H4 (cell line): ENCODE measurements at places on chromosomes 12 and 14.
A peak's percentile ranks its signal among the peaks of the same experiment; 100 is the strongest.

GRCh38 chr14:103890821-103891666 lies 37.2 kb upstream of the TDRD9 start:
- DNase-seq, result no peak

DNA sequence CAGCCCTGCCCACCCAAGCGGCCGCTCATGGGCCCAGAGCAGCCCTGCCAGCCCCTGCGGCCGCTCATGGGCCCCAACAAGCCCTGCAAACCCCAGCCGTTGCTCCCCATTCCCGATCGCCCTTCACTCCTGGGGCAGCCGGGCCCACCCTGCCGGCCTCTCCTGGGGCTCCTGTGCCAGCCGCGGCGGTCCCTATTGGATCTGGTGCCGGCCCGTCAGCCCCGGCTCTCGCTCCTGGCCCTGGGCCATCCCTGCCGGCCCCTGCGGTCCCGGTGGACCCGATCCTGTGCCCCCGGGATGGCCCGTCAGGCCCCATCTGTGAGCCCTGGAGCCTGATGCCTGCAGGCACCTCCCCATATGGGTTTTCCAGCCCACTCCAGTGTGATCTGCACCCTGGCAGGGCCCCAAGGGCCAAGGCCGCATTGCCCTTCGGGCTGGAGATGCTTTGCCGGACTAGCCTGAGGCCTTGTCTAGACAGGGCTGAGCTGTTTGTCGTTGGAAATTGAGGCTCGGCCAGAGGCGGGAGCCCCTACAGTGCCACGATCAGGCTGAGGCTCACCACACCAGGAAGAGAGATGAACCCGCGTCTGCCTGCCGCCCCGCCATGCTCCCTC lies 20.3 kb downstream of the FBRSL1 start:
- no peak for DNase-seq

DNA sequence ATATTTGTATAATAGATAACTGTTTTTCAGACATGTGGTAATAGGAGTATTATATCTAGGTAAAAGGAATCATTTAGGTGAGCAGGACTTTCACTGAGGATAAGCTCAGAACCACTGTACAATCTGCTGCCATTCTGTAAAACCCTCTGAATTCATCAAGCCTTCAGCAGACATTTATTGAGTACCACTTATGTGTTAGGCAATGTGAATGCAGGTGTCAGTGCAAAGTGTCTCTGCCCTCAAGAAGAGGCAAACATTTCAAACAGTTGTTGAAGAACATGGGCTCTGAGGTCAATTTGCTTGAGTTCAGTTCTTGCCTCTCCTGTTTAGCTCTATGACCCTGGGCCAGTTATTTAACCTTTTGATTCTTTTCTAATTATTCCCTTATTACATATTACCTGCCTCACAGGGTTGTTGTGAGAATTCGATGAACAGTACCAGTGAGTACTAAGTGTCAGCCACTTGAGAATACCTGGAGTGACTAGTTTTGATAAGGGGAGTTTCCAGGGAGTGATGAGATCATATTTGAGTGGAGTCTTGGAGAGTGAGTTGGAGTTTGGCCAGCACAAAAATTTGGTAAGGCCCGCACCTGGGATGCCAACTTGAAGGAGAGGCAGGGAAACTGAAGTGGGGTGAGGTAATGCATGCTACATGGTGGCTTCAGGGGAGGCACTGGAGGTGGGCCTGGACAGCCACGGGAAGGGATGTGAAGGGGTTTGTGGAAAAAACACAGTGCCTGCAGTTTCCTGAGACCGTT lies 33.7 kb downstream of the RASSF8 start:
- DNase-seq, result no peak

DNA sequence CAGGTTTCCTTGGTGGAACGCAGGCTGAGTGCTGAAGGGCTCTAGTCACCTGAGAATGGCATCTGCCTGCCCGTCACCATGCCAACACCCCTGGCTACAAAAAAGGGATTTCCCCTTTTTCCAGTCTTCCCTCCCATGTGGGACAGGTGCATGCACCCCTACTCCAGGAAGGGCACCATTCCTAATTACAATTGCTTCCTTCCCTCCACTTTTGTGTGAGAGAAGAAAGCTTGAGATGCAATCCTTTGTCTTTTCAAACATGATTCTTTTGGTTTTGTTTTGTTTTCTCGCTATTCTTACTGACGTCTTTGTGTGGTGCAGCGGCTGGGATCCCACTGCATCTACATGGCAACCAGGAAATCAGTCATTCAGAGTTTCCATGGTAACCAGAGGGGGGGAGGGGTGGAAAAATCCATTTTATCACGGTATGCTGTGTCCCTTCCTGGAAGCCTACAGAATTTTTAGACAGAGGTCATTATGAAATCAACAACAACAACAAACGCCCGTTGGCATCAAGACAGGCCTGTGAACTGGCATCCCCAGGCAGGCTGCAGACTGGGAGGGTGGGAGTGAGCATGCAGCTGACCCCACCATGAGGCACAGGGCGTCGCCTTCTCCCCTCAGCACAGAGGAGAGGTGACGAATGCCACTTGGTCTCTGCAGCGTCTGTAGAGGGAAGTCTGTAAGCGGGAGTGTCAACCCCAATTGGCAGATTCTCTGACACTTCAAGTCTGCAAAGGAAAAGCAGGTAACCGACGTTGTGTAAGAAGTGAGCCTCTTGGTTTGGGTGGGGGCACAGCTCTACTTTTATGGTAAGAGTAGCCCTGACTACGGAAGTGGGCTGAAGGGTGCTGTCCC lies 13.6 kb upstream of the GNG2 start:
- no peak for DNase-seq

DNA sequence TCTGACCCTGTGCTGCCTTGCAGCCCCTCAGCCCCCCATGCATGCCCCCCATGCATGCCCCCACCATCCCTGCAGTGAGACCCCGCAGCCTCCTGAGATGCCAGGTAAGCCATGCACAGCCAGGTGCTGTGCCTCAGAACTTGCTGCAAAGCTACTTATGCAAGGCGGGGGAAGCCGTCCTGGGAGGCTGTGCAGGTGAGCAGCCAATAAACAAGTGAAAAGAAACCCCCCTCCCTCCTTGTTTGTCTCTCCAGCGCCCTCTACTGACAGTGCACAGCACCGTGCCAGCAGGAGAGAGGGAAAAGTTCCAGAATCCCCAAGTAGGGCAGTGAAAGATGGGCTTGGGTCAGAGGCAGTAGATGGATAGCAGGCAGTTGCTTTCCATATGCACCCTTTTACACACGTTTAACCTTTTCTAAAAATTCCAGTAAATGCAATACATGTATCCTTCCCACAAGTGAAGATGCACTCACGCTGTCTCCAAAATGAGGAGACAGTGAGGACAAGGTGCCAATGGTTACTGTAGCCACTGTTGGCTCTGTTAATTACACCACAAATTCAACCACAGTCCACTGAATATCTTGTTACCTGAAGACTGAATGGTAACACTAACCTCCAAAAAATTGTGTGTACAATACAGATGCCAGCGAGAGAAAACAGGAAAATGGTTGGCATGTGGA lies 18.0 kb downstream of the TNFAIP2 start:
- DNase-seq, result peak; percentile 31

GRCh38 chr14:41549282-41549681 lies 57.4 kb upstream of the LRFN5 start:
- no peak for DNase-seq

DNA sequence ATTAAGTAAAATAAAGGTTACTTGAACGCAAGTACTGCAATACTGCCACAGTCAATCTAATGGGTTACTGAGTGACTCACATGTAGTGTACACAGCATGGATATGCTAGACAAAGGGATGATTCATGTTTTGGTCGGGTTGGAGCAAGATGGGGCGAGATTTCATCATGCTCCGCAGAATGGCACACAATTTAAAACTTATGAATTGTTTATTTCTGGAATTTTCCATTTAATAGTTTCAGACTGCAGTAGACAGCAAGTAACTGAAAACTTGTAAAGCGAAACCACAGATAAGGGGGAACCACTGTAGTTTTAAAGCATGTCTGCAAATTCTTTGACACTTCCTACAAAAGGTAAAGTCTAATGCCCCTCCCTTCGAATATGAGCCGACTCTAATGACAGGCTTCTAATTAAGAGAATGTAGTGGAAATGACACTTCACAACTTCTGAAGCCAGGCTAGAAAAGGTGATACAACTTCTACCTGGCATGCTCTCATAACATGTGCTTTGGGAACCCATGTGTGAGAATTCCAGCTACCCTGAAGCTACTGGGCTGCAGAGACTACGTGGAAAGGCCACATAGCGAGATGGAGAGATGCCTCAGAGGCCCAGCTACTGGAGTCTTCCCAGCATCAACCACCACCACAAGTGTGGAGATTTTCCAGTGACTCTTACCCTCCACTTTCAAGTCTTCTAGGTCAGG lies 13.9 kb upstream of the TCP11L2 start:
- DNase-seq, result peak; percentile 93

GRCh38 chr12:92581604-92582003 lies 121.2 kb upstream of the PLEKHG7 start:
- DNase-seq, result no peak

GRCh38 chr14:76456200-76456599 lies 80.3 kb downstream of the ESRRB start:
- DNase-seq, result peak; percentile 41

- DNase-seq, result peak; percentile 80
Measured at GRCh38 chr12:126389220-126389841, 1324.1 kb downstream of the AACS start.

DNA sequence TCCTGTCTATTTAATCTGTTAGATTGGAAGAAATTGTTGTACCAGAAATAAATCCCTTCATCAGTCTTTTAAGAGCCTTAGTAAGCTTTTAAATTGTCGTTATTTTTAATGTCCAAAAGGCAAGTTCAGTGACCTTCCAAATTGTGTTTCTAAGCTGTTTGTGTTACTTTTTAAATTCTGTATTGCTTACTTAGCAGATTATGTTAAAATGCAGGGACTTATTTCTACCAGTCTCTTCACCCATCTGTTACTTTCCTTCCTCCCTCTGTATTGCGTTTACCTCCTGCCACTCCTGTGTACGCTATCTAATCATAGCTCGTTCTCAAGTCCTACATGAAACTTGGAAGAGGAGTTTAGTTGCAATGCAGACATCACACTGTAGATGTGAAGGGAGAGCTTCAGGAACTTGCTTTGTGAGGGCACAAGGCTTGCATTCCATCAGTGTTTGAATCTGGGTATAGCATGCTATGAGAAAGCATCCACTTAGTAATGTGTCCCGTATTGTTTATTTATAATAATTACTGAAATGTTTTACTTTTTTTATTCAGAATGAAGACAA lies 406.5 kb upstream of the RGS6 start:
- DNase-seq, result no peak

DNA sequence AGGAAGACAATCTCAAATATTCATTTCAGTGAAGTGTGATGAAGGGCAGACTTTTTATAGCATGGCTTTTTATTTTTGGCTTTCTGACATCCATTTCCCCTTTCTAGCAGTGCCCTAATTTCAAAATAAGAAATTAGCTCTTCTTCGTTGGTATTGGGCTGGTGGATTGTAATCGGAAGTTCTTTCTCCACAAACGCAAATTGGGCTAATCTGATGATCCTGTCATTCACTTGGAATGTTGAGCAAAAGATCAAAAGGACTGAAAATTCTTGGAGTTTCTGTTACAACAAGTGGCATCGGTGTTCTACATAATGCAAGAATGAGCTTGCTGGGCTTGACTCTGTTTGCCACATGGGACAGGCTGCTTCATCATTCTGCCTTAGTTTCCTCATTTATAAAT lies 1182.8 kb downstream of the FLRT2 start:
- DNase-seq, result no peak

DNA sequence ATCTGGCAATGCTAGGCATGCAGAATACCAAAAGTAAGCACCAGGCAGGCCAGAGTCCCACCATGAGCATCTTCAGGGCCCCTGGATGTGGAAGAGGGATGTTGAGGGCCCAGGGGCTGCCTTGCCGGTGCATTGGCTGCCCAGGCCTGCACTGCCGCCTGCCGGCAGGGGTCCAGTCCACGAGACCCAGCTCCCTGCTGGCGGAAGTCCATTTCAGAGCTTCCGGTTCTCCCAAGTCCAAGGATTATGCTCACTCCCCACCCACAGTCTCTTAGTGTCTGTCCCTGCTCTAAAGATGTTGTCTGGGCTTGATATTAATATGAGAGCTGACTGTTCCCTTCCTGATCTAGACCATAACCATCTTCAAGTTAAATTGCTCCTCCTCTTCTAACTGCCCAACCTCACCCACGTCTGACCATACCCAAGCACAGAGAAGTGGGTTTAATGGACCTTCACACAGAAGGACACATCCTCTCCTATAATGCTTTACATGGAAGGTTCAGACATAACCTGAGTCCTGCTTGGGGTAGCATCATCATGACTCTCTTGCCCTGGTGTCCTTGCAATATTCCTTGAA lies 117.4 kb downstream of the DAD1 start:
- DNase-seq, result peak; percentile 58

- no peak for DNase-seq
Measured at GRCh38 chr14:83425138-83425537, 1891.5 kb upstream of the SEL1L start.

GRCh38 chr14:30908826-30909225 lies 34.5 kb downstream of the COCH start:
- no peak for DNase-seq

- DNase-seq, result no peak
Measured at GRCh38 chr14:104794631-104794992, 936 bp downstream of the AKT1 start.

DNA sequence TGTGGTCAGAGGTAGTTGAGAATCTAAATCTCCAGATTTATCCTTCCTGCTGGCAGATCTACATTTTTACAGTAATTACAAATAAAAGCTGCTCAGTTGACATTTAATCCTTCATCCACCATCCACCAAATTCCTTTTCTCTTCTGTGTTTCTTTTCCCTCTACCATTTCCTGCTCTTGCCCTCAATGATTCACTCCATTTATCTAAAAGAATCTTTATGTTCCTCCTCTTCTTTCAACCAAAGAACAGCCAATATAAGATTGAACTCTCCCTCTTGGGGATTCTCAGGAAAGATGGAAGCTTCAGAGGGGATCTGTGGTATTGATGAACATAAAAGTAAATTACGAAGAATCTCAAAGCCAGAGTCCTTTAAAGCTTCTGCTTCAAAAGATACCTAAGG lies 4.4 kb downstream of the MAP4K5 start:
- DNase-seq, result no peak

- DNase-seq, result peak; percentile 87
Measured at GRCh38 chr14:50045039-50045711, 71.2 kb downstream of the VCPKMT start.

DNA sequence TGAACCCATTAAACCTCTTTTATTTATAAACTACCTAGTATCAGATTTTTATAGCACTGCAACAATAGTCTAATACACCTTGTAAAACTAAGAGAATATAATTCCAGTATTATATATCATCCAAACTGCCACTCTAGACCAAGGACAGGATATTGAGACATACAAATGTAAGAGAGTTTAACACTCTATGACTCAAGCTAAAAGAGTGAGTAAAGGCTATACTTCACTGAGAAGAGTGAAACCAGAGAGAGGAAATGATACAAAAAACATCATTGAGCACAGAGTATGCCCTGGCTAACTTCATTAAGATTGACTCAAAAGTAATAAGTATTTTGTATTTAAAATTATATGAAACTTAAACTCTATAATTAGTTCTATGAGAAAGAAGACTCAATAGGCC lies 1951.9 kb upstream of the SEL1L start:
- no peak for DNase-seq

GRCh38 chr12:124359671-124360581 lies 65.0 kb downstream of the RFLNA start:
- no peak for DNase-seq

- DNase-seq, result no peak
Measured at GRCh38 chr14:71597955-71598660, 334.1 kb upstream of the RGS6 start.
